ENCODE measurements at places on chromosomes 3 and 15.

- DNase-seq, result no peak
Measured at GRCh38 chr15:77939851-77940250, 137.7 kb downstream of the TBC1D2B start.

- DNase-seq, result no peak
Measured at GRCh38 chr3:96059301-96059700, 755.1 kb upstream of the EPHA6 start.

GRCh38 chr3:47892286-47893040, 89.5 kb downstream of the DHX30 start:
- DNase-seq, result no peak

DNA sequence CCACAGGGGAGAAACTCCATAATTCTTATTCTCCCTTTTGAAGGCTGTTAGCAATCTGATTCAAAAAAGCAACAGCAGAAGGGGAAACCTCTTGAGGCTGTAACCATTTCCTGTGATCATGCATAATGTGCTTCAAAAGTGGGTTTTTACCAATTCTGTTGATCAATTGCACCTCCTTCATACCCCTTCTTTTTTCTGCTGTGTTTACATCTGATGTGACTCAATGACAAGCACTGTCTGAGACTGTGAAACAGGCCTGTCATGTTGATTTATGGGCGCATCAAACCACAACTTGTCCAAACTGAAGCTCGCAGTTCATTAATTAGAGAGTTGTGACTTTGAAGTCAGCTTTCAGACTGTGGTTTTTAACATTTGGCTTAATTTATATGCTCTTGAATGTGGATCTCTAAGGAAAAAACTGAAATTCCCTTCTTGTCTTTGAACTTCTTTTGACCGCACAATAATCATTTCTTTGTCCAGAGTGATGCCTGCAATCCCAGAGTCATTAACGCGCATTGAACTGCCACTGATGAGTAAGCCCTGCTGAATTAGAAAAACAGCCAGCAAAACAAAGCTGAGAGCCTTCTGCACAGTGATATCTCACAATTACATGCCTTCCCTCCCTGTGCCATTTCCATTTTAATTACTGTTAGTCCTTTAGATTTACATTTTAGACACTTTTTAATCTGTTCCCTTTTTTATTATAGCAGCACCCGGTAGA, 532.8 kb downstream of the FOXP1 start:
- no peak for DNase-seq

GRCh38 chr3:172270557-172271166, 177.6 kb downstream of the GHSR start:
- DNase-seq, result no peak

DNA sequence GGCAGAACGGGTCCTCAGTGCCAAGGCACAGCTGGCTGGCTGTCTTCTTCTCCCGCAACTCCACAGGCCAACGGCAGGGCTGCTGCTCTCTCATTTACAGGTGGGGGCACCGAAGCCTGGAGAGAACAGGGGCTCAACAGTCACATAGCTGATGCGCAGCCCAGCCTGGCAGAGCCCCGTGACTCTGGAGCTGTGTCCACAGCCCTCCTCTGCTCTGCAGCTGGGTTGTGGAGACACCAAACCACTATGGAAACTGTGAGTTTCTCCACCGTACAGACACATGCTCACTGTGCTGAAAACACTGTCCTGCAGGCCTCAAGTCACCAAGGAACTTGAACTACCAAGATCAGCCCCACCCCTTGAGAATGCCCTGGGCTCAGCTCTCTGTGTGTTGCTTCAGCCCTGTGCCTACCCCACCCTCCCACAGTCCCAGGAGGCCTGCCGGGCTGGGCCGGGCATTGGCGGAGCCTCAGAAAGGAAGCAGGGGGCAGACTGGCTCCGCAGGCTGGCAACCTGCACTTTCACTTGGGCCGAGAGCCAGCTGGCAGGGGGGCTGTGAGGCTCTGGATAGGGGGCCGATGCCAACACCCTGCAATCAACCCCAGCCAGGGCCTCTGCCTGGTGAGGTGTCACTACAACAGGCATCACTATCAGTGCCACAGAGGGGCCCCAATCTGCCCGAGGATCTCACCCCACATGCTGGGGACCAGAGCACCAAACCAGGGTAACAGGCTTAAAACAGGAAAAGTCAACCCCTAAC, 113.7 kb upstream of the RPL32 start:
- DNase-seq, result peak; percentile 38

DNA sequence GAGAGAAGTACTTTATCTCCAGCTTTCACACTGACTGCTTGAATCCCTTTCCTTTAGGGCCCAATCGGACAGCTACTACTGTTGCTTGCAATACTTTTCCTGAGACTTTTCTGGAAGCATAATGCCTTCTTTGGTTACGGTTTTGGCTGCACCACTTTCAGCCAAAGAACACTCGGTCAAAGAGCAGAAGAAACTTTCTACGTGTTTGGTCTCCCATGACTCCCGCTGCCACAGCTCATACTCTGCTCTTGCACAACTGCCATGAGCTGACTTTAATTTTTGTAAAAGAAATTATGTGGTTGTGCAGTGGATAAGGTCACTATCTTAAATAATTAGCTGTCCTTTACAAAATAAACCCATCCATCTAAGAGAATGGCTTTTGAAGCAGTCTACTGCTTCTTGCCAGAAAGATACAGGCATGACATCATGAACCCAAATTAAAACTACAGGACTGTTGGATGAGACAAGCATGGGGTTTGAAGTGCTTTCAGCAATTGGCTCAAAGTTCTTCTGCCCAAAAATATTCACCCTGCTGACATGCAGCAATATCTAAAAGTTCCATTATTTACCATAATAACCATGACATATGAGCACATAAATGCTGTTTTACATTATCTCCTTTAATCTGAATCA, 42.0 kb downstream of the PROS1 start:
- DNase-seq, result no peak
